Frontal cortex (tissue), 4 donors: ENCODE measurements at places on chromosomes 12 and 14. TPM values are rescaled to one million over a fixed set of nuclear protein-coding genes. Genes with fewer than 3 reads are reported as not detected.
A peak's percentile ranks its signal among the peaks of the same experiment; 100 is the strongest.

GRCh38 chr12:87815771-87816585 lies 213.2 kb downstream of the C12orf50 start:
- no peak for DNase-seq

Gene RNU4-1
- total RNA-seq, result under 0.01 TPM

Gene RHOF
- total RNA-seq, result 13.0 TPM

DNA sequence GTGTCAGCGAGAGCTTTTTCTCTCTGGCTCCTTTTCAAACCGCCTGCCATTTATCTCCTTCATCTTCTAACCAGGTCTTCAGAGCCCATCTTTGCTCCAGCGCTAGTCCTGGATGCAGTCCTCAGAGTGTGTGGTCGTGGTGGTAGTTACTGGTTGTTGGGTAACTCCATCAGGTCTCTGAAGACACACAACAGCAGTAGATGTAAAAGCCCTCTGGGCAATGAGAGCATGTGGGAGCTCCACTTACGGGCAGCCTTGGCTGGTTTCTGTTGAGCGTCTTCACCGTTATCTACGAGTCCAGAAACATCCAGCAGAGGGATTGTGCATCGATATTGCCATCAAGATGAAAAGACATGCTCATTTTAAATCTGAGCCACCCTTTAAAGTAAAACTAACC lies 61.2 kb downstream of the FBXL14 start:
- no peak for DNase-seq

Gene SLCO1B1
- total RNA-seq, result not detected

Gene PPFIBP1
- 69.3 TPM for total RNA-seq

Gene KRT6C
- not detected for total RNA-seq

Gene RPL10L
- total RNA-seq, result not detected

Gene PTCSC3
- not detected for total RNA-seq

DNA sequence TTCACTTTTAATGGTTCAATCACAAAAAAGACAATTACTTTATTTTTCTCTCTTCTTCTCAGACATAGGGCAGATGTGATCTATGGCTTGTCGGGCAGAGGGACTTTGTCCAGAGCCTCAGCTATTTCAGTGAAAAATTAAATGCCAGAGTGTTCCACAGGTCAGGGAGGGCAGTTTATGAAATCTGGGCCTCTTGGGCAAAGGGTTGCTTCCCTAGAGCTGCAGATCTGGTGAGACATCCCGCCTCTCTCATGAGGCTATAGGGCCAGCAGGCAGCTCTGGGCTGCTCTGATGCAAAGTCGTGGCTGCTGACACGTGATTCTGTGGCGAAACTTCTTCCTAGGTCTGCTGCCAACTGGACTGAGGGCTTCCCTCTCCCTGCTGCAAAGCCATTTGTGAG lies 6.0 kb downstream of the CLMN start:
- DNase-seq, result peak; percentile 62
